ENCODE measurements at places on chromosomes 16 and 17. TPM values are rescaled to one million over a fixed set of nuclear protein-coding genes. Genes with fewer than 3 reads are reported as not detected.

GRCh38 chr16:568401-569258 lies 1.1 kb upstream of the PIGQ start:
- peaks cover 82% of the 10 kb centered on the region for H3K4me1 ChIP-seq
- H3K27me3 ChIP-seq = no peaks in the 10 kb centered on the region
- no peaks in the 10 kb centered on the region for H3K36me3 ChIP-seq
- no peak for DNase-seq

DNA sequence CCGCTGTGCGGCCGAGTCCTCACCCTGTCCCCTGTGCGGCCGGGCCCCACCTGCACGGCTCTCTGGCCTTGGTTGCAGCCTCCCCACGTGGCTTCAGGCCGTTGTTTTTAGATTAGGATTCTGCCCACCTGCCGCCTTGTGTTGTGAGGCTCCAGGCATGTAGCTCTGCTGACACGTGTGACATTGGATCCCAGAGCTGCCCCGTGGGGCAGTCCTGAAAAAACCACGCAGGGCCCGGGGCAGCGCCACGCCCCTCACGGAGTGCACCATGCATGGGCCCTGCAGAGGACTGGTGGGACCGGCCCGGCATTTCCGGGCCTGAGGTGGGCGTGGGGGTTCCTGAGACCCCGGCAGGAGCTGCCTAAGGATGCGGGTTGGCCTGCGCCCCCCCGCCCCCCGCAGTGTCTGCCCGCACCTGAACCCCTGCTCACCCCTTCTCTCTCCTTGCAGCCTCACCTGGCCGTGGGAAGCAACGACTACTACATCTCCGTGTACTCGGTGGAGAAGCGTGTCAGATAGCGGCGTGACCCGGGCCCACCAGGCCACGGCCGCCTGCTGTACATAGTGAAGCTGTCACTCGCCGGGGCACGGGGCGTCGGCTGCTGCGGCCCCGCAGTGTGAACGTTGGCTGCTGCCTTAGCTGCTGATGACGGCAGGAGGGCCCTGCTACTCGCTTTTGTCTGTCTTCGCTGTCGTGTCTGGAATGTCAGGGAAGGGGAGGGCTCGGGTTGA lies 27.7 kb upstream of the CHMP6 start:
- peak; percentile 66 for DNase-seq
- H3K27ac ChIP-seq = no peak overlapping the region
- H3K4me3 ChIP-seq = no peak overlapping the region
- H3K27me3 ChIP-seq = no peaks in the 10 kb centered on the region
- H3K36me3 ChIP-seq = no peaks in the 10 kb centered on the region

DNA sequence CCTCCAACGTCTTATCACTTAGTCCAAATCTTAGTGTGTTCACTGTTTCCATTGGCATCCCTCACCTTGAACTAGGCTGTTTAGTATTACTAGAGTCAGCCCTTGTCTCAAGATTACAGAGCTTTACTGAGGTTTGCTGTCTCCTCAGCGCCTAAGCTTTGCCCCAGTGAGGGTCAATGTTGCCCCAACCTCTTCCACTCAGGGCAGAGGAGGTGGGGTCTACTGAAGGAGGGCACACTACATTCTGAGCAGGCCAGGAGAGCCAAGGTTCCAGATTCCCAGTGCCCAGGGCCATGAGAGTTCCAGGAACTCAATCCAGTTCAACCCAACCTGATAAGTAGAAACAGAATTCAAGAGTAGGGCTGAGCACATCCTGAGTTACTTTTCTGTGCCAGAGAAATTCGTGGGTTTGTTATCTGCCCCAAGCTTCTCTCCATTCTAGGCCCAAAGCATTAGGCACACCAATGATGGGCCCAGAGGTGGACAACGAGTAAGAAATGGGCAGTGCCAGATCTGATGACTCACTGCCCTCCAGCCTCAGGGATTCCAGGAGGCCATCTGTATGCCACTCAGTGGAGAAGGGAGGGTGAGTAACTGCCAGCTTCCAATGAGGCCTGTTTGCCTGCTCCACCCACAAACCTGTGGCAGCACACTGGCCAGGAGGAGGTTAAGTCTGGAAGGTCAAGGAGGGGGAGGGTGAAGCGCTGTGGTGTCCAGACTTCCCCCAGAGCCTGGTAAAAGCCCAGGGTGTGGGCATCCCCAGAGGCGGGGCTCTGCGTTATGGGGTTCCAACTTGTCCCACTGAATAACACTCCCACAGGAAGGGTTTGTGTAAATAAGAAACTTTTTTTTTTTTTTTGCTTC lies 8.2 kb downstream of the TUBG2 start:
- peak; percentile 41 for DNase-seq
- no peak overlapping the region for H3K4me3 ChIP-seq
- peaks cover 49% of the 10 kb centered on the region for H3K4me1 ChIP-seq
- peaks cover 25% of the 10 kb centered on the region for H3K27me3 ChIP-seq
- H3K27ac ChIP-seq = peak overlapping the region; percentile 15

DNA sequence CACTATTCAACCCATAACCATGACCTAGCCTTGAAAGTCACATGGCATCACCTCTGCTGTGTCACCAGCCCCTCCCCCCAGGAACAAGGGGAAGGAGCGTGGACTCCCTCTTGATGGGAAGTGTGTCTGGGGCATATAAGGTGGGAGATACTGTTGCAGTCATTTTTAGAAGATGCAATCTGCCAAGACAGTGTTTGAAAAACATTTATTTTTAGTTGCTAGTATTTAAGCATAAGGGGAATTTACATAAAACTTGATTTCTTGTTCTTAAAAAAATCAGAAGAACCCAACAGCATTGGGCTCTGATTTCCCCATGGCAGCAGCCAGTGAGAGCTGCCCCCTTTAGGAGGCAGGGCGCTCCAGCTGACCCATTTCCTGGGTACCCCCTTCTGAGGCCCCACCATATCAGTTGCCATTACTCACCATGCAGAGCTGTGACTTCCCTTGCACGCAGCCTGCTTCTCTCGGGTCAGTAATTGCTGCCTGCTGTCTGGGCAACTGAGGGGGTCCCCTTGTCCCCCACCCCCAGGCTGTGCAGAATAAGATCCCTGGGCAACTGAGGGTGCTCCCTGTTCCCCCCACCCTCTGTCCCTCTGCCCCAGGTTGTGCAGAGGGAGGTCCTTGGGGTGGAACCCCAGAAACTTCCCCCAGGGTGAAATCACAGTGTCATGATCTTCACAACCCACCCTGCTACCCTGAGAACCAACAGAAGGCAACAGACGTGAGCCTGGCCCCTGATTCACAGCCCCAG lies 11.8 kb upstream of the CDC42EP4 start:
- no peak for DNase-seq
- H3K36me3 ChIP-seq = no peaks in the 10 kb centered on the region
- H3K4me1 ChIP-seq = peaks cover 6% of the 10 kb centered on the region
- H3K27me3 ChIP-seq = no peaks in the 10 kb centered on the region
- H3K27ac ChIP-seq = no peak overlapping the region
- H3K4me3 ChIP-seq = no peak overlapping the region

GRCh38 chr16:55832773-55833691 lies at the start of gene CES1:
CES1 (minus strand) TSS chr16:55833096; CDS start chr16:55833055, 41 bp downstream.
- no peak within 1 kb of the TSS for H3K27ac ChIP-seq
- H3K4me3 ChIP-seq = no peak within 1 kb of the TSS
- H3K4me1 ChIP-seq = peaks cover 4% of the 10 kb centered on the region
- DNase-seq = peak; percentile 85
- no peaks in the 10 kb centered on the region for H3K27me3 ChIP-seq

Gene USP10
- 36.3 TPM for polyA plus RNA-seq
